ENCODE measurements at places on chromosomes 3 and 15.

DNA sequence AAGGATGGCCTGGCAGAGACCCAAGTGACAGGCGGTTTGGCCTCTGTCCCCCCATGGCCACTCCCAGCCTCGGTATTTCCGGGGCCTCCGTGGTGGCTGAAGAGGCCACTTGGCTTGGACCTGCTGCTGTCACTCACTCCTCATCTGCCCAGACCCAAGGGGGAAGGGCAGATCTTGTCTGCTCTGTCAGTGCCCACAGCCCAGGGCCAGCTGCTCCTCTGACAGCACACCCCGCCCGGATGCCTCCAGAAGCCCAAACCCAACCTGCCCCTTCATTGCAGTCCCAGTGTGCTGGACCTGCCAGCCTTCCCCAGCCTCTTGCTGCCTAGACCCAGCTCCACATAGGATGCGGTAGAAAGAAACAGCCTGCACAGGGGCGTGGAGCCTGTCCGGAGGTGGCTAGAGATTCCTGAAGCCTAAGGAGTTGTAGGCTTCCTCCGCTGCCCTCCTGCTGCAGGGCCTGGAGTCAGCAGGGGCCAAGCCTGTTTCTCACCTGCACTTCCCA is 52.0 kb downstream of the MAGEF1 start:
- no peak for DNase-seq

DNA sequence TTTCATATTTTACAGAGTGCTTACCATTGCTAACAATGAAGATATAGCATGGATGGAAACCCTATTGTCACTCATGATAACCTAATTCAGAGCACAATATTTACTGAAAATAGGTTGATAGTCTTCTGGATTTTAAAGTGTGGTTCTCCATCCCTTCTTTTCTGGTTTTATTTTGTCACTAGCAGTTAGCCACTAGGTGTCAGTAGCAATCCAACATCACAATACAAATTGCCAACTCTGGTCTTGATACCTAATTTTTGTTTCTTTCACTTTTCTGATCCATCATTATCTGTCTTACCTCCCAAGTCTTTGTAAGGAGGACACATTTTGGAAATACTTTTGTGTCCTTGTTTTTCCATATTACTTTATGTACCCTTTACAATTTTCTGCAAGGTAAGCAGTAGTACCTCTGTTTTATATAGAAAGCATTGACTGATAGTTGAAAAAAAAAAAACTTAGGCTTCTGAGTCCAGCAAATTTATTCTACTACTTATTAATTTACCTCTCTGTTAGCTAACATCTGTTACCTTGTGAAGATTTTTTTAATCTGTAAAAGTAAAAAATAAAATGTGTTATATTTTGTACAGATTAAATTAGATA is 28.3 kb upstream of the CRYBG3 start:
- peak; percentile 81 for DNase-seq

DNA sequence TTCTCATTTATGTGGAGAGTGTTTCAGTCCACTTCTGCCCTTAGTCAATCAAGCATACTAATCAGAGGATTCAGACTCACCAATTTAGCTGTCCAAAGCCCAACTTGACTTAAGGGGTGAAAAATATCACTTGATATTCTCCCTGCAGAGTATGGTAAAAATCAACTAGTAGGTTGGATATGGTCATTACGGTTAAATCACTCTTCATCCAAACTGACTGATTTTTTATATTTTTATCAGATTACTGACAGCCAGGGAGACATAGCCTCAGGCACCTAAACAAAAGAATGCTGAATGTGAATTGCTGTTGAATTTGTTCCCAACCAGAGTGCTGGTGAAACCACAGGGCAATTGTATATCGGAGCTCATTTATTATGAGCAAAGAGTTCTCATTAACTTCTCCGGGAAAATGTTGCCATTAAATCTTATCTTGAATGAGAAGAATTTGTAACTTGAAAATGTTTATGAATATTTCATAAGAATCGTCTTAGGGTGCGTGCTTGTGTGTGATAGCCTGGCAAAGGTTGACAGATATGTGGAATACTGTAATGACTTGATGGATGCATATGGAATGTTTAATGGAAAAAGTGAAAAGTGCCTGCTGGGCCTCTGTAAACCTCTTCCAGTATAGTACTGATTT is 411.2 kb downstream of the NAALADL2 start:
- DNase-seq = no peak

GRCh38 chr15:40871749-40872617 is 2.1 kb downstream of the RHOV start:
- DNase-seq = no peak

DNA sequence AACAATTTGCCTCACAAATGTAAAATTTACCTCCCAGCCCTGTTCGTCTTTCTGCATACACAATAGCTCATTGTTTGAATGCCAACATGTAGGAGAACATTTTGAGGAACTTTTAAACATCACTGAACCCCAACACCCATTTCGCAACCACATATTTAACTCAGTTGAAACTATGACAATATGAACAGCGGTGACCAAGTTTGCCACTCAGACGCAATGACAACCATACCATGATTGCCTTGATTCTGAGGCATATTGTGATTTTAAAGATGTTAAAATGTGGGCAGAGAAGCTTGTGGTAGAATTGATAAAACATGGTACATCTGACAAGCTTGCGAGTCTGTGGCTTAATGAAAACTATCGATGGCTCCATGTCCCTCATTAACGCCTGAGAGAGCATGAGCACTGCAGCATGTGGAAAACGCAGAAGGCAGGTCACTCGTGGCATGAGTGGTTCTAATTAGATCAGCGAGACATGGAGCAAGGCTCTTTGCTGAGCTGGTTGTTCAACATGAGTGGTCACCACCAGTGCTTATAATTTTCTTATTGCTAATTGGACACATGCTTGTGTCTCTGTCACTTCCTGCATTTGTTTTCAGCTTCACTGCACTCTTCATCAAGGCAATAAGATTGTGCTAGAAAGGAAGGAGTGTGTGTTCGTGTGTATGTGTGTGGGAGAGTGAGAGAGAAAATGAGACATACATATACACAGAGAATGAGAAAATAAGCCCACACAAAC is 116.8 kb downstream of the CHST2 start:
- no peak for DNase-seq

GRCh38 chr15:45993072-45993471 is 358.2 kb downstream of the SQOR start:
- no peak for DNase-seq

DNA sequence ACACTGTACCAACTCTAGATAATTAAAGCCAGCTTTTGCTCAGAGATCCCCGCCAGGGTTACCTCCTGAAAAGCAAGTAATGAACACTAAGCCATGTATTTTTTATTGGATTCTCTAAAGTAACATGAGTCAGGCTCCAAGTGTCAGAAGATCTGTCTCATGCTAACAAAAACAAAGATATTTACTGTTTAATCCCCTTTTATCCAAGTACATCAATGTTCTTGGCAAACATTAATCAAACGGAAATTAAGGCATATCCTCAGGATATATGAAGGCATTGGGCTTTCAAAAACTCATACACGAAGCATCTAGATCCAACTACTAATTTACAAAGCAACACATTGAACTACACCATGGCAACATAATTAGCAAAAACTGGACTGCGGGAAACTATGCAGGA is 37.2 kb downstream of the MYO5A start:
- no peak for DNase-seq

DNA sequence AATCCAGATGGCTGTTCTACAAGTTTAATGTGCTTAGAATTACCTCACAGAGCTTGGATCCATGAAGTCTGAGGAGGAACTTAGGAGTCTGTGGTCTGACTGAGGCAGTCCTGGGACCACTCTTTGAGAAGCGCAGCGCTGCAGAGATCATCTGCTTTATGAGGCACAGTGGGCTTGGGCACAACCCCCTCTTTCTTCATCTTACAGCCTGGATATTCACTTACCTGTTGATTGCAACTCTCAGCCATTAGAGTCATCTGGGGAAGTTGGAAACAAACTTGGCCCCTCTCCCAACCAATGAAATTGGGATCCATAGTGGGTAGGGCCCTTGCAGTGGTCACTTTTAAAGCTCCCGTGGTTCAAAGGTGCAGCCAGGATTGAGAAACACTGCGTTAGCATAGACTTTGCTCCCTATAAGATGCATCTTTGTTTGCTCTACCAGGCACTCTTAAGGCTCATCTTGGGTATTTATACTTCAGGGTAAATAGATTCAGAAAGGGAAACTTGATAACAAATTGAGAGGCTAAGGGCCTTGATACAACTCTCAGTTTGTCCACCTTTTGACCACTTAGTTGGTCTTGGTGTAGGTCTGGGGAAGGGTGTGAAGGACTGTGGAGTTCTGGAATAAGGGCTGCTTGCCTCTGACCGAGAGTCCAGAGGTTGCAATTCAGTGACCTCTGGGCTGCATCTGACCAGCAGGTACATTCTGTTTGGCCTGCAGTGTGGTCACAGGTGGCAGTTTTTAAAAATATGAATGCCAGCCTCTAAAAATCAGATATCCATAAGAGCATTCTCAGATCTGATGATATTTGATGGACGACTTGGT is 22.8 kb downstream of the FEM1B start:
- DNase-seq = no peak

- DNase-seq = no peak
These were observed 62.1 kb downstream of the PLXNA1 start for GRCh38 chr3:127044996-127045395.

DNA sequence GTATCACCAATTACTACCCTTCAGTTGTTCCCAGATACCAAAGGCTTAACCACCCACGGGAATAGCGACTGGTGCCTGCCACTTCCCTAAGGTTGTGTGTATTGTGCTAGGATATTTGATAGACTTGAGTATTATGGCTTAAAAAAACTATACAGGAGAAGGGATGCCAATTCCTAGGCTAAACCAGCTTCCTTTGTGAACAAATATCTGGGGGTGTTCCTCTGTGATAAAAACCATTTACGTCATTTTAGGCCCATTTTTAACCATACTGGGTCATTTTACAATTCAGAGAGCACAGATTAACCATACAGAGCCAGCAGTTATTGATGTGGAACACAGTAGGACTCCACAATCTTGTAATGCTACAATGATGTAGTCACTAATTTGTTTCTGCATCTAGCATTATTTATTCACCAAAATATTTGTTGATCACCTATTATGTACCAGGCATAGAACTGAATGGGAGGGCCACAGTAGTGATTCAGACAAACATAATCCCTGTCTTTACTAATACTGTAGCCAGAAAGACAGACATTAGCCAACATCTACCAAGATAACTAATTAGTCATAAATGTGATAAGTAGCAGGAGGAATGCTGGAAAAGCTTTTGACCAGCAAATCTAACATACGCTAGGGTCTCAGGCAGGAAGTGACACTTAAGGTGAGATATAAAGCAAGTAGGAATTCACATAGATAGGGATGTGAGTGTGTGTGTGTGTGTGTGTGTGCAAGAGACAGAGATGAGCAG is 184.8 kb downstream of the MECOM start:
- no peak for DNase-seq

DNA sequence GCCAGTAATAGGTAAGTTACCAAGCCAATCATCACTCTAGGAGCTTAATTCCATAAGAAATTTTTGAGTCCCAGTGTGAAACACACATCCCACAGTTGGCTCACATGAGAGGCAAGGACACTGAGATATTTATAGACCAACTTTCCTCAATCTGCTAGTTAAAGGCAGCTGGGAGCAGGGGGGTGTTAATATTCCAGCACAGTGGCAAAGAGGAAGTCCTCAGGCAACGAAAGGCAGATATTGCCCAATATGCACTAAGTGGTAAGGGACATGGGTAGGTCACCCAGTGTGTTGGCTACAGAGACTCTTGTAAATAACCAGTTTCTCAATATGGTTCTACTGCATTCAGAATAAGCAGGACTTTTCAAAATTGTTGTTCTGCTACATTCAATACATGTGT is 61.0 kb downstream of the TOP2B start:
- DNase-seq = no peak

DNA sequence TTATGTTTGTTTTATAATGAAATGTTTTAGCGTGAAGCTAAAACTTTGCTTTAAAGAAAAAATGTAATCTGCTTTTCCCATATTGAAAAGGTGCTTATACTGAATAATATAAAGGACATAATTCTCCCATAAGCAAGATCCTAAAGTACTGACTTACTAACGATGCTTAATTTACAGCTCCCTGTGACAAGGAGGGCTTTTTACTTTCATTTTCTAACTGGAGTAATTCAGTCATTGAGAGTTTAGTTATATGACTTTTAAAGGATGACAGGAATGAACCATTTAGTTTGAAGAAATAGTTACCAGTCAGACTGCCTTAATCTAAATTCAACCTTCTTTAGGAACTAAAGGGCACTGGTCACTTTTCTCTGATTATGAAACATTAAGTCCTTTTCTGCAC is 19.3 kb upstream of the ZPLD1 start:
- DNase-seq = peak; percentile 25

DNA sequence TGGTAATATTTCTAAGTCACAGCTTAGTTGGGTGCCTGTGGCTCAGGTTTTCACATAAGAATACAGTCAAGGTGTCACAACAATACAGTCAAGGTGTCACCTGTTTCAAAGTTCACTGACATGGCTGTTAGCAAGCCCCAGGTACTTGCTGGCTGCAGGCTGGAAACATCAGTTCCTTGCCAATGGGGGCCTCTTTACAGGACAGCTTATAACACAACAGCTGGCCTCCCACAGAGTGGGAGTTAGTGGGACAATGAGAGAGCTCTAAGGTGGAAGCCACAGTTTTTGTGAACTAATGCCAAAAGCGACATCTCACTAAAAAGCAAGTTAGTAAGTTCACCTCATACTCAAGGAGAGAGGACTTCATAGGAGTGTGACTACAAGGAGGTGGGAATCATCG is 45.4 kb downstream of the GPR156 start:
- no peak for DNase-seq

- DNase-seq = no peak
These were observed 38.4 kb downstream of the ROBO2 start for GRCh38 chr3:77078279-77078678.

DNA sequence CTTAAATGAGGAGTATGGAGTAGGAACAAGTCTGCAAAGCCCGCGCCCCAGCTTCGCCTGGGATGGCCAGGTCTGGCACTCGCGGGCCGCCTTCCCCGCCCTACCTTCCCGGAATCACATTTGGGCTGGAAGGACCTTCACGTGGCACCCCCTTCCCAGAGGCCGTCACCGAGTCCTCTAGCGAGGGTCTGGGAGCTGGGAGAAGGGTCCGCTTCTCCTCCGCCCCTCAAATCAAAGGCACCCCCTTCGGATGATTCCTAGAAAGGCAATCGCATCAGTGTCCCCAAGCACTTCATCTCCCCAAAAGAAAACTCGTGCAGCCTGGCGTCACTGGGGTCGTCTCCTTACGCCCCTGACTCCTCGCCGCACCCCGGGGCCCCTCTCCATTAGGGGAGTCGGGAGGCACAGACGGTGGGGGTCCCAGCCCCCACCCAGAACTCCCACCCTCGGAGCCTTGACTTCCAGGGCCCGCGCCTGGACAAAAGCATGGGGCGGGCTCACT is 380 bp downstream of the MYLK start:
- DNase-seq = peak; percentile 42

Measured in common myeloid progenitor, CD34-positive (primary cell).